Midbrain (tissue), 1 donor: ENCODE measurements at places on chromosomes 16 and 17.

DNA sequence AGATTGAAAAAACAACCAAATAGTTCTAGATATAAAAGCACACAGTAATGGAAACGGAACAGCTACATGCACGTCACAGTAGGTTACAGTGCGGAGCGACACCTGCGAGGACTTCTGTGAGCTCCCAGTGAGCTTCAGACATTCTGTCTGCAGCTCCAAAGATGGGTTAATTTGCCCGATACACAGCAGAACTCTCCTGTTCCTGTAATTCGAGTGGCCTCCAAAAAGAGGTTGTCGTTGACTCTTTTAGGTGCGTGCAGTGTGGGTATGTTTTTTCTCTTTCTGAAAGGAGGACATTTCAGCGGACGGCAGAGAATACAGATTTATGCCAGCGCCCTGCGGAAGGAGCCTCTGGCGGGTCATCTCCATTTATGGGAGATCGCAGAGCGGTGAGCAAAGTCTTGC, 2.9 kb downstream of the OR1F1 start:
- no peak for DNase-seq

DNA sequence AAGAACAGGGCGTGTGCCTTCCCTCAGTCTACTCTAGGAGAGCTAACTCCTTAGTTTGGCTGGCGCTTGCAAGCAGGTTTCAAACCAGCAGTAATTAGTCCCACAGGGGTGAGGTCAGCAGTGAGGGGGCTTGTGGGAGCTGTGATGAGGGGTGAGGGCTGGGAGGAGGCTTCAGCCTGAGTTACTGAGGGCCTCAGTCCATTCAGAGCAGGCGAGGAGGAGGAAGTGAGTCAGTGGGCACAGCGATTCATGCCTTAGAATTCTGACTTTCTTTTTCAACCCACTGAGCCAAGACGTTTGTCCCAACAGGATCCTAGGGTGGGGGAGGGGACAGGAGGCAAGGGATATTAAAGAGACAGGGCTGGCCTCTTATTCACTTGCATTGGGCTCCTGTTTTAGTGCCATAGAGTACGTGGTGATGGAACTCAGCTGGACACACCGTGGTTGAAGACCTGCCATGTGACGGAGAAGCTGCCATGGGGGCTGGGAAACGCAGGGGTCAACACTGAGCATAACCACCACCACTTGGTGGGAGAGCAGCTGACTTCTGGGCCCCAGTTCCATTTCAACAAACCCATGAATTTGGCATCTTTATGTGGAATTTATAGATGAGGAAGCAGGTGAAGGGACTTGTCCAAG, 8.3 kb upstream of the ITGA3 start:
- DNase-seq, result no peak

DNA sequence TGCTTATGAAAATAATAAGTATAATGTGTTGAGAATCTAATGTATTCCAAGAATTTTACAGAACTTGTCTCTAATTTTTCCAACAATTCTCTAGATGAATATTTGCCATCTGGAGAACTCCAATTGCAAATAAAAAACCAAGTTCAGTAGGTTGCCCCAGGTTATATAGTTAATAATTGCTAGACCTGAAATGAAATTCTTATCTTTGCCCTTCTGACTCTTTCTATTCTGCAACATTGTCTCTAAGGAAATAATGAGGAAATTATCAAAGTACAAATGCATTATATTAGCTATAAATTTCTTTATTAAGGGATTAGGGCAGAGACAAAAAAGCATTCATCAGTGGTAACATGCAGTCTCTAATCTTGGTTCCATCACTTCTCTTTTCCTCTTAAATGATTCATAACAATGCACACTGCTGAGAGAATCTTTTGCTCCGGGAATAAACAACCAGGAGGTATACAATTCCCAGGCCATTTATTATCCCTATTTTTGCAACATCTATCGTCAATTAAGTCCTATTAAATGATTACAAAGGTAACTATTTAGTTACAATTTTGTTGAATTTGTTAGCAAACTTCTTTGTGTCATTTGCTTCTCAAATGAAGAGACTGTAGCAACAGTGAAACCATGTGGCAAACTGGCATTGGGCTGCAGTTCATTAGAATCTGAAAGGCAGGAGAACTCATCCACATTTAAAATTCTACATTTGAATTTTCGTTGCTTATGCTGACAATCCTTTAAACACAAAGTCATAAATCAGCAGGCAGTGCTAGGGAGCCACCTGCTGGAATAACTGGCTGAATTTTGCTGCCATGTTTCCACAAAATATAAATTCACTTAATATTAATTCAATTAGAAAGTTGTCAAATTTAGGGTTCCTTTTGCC, 349.6 kb downstream of the KIF2B start:
- DNase-seq, result peak; percentile 22

GRCh38 chr16:4376893-4377572, 5.4 kb downstream of the VASN start:
- DNase-seq, result no peak

DNA sequence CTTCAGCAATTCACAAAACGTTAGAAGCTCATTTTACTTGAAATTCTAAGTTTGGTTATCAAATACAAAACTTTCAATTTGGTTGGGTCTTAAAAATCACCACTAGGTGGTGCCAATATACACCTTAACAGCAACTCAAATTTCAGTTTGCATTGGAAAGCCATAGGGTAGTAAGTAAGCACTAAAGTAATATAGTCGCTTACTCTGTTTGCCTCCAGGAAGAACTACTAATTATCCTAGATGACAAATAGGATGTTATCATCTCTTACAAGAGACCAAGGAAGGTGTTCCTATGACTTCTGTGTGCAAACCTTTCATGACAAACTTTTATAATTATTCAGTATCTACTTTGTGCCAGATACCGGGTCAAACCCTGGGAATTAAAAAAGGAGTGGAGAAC, 93.3 kb downstream of the MYO1D start:
- peak; percentile 51 for DNase-seq

- DNase-seq, result no peak
Measured at GRCh38 chr16:75206749-75207451, at the start of gene CTRB2. CTRB2 (minus strand) TSS chr16:75207161; CDS start chr16:75207141, 20 bp downstream.

DNA sequence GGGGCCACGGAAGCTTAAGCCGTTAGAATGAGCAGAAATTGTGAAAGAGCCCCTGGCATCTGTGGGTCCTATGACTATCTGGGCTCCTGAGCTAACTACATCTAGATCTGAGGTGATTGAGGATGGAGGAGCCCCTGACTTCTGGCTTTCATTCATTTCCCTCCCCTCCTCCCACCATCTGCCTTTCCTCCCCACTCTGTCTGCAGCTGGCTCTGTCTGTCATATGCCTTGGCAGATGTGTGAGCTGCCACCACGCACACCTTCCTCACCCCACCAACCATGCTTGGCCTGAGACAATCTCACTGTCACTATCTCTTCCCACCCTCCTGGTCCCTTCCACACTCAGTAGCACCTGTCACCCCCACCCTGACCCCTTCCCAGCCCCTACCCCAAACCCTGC, 5.1 kb downstream of the CD300E start:
- no peak for DNase-seq

GRCh38 chr16:29230671-29231096, 175.8 kb downstream of the NPIPB11 start:
- DNase-seq, result no peak

- no peak for DNase-seq
Measured at GRCh38 chr16:29720703-29721102, 25.1 kb downstream of the C16orf54 start.

- DNase-seq, result no peak
Measured at GRCh38 chr16:64148356-64148755, 973.5 kb downstream of the CDH11 start.

- DNase-seq, result no peak
Measured at GRCh38 chr17:73196500-73196899, 3.6 kb downstream of the COG1 start.
